IMR-90 (cell line): ENCODE measurements at places on chromosomes 5 and 9. TPM values are rescaled to one million over a fixed set of nuclear protein-coding genes. Genes with fewer than 3 reads are reported as not detected.
A peak's percentile ranks its signal among the peaks of the same experiment; 100 is the strongest.

DNA sequence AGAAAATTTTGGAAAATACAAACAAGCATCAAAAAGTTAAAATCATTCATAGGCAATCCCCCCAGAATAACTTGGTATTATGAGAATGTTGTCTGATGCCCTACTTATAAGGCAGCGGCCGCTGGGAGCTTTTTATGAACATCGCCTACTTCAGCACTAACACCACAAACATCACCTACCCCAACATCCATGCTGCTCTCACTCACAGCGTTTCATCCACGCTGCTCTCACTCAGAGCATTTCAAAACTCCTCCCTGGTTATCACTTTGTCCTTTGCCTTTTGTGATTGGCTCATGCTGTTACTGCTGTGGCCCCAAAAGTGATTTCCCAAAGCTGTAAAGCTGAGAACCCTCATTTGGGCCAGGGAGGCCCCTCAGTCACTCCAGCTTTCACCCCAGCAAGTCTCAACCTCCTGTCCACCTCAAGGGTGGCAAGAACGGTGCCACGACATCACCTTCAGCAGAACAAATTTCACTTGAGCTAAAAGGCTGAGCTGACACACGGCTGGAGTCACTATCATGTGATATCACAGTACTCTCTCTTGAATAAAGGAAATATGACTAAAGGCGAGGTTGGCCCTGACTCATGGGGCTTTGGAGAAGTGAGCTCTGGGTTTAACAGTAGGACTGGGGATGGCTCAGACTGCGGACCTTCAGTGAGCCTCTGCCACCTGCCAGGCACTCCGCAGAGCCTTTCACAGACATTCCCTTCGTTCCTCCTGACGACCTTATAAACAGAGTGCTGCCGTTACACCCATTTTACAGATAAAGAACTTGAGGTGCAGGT, 25.2 kb downstream of the SHC3 start:
- no peak overlapping the region for H3K4me3 ChIP-seq
- no peaks in the 10 kb centered on the region for H3K36me3 ChIP-seq
- peaks cover 19% of the 10 kb centered on the region for H3K4me1 ChIP-seq
- H3K27me3 ChIP-seq: no peaks in the 10 kb centered on the region
- H3K27ac ChIP-seq: peak overlapping the region; percentile 67

Gene IL3
- total RNA-seq: not detected in 2 replicates

Gene OLFML2A
- 1.4 and 2.0 TPM in 2 replicates for total RNA-seq

GRCh38 chr9:136645352-136645902, 17.3 kb upstream of the EGFL7 start:
- H3K4me3 ChIP-seq: no peak overlapping the region
- H3K27me3 ChIP-seq: peaks cover 17% of the 10 kb centered on the region
- DNase-seq: no peak
- H3K36me3 ChIP-seq: no peaks in the 10 kb centered on the region
- no peak overlapping the region for H3K27ac ChIP-seq
- peaks cover 4% of the 10 kb centered on the region; the same call in 1 of the 2 replicates for H3K4me1 ChIP-seq

Gene PGM5
- 12.8 and 14.7 TPM in 2 replicates for total RNA-seq

DNA sequence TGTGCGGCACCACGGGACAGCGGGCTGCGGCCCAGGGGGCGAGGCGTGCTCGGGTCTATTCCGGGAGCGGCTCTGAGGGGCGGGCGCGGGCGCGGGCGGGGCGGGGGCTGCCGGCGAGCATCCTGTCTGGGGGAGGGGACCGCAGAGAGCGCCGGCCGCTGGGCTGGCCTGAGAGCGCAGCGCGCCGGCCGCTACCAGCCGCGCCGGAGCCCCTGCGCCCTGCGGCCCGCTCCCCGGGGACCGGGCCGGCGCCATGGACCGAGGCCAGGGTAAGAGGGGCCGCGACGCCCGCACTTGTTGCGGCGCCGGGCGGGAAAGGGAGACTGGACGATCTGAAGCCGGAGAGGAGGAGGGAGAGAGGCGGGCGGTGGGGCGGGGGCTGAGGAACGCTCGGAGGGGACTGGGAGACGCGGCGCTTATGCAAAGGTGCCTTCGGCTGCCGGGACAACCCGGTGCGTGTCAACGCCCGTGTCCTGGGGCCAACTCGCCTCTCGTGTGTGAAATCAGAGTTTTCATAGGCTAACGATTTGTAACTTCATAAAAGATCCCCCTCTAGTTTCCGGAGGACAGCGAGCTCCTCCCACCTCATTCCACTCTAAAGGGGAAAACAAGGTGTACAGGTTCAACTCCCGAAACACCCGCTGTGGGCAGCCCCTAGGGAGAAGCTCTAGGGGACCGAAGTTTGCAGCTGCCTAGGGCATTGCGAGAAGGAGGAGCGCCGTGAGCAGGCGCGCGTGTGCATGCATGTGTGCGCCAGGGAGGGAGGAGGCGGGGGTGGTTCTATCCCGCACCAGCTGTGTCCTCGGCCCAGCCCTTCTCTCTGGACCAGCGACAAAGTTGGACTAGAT, at the start of gene AFAP1L1:
Gene AFAP1L1, plus strand, starts transcription at position 144 of the 848 bp plus-strand sequence. Its CDS starts 110 bp downstream, at position 254.
- no peaks in the 10 kb centered on the region for H3K36me3 ChIP-seq
- H3K27me3 ChIP-seq: no peaks in the 10 kb centered on the region
- H3K4me1 ChIP-seq: peaks cover 4% of the 10 kb centered on the region
- peak; percentile 46 for DNase-seq
- H3K27ac ChIP-seq: no peak within 1 kb of the TSS; the same call in 1 of the 2 replicates

- peak; percentile 76 for DNase-seq
- H3K36me3 ChIP-seq: no peaks in the 10 kb centered on the region
- peaks cover 11% of the 10 kb centered on the region for H3K4me1 ChIP-seq
- no peak overlapping the region for H3K27ac ChIP-seq
- H3K27me3 ChIP-seq: peaks cover 3% of the 10 kb centered on the region; the same call in 1 of the 2 replicates
- no peak overlapping the region for H3K4me3 ChIP-seq
These were observed 222.8 kb upstream of the KLF4 start for GRCh38 chr9:107712390-107712789.

DNA sequence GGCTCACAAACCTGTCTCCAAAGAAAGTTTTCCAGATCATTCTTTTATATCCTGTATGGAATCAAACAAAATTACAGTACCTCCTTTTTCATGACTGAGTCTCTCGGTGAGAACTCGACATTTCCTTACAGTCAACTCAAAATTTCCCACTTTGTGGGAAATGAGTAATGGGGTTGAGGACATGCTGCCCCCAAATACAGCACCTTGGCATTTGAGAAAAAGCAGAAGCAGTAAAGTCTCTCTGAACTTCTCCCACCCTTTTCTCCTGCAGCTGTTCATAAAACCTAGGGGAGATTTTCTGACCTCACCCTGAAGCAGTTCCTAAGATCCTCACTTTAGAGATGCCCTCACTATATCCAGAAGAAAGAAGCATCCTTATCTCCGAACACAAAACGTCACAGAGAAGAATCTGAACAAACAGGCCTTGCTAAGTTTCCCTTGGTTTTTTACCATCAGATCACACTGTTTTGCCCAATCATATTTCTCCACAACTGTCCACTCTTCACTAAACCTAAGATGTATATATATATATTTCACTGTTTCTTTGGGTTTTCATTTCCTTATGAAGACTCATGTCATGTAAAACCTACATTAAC, 96.1 kb upstream of the APC start:
- no peak for DNase-seq
- H3K27ac ChIP-seq: no peak overlapping the region
- H3K4me1 ChIP-seq: no peaks in the 10 kb centered on the region
- H3K27me3 ChIP-seq: peaks cover 2% of the 10 kb centered on the region; the same call in 1 of the 2 replicates

- H3K27ac ChIP-seq: no peak overlapping the region
- DNase-seq: no peak
These were observed 25.8 kb upstream of the C5orf58 start for GRCh38 chr5:170206958-170207357.

GRCh38 chr9:109143881-109144562, 23.0 kb downstream of the FRRS1L start:
- H3K27me3 ChIP-seq: peaks cover 8% of the 10 kb centered on the region
- H3K4me1 ChIP-seq: no peaks in the 10 kb centered on the region
- DNase-seq: peak; percentile 13
- H3K27ac ChIP-seq: no peak overlapping the region
- no peaks in the 10 kb centered on the region for H3K36me3 ChIP-seq
- H3K4me3 ChIP-seq: no peak overlapping the region

DNA sequence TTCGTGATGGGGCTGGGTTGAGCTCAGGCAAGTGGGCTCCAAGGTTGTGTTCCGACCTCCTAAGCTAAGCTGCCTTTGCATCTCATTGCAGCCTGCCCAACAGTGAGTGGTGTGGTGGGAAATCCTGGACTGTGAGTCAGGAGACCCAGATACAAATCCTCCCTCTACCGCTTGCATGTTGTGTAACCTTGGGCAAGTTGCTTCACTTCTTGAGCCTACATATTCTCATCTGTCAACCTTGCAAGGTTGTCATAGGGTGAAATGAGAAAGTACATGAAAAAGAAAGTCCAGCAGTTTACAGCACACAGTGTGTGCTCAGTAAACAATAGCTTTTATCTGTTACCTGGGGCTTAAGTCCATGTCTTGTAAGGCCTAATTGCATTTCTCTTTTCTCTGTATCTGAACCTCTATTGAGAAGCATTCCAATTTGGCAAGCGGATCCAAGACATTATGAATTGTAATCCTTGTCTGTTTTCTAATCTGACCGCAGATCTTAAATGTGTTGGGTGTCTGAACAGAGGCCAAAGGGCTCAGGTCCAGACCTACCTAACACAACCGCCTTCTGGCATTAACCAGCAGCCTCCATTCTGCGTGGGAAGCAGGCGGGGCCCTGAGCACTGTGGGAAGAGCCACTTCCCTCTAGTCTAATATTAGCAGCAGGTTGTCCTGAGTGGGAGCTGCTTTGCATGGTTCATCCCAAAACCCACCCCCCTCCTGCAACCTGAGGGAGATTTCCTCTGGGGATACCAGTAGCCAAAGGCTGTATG, 1.8 kb upstream of the GALNT12 start:
- H3K4me3 ChIP-seq: no peak overlapping the region
- H3K27me3 ChIP-seq: peaks cover 13% of the 10 kb centered on the region
- no peak overlapping the region for H3K27ac ChIP-seq
- DNase-seq: peak; percentile 86

DNA sequence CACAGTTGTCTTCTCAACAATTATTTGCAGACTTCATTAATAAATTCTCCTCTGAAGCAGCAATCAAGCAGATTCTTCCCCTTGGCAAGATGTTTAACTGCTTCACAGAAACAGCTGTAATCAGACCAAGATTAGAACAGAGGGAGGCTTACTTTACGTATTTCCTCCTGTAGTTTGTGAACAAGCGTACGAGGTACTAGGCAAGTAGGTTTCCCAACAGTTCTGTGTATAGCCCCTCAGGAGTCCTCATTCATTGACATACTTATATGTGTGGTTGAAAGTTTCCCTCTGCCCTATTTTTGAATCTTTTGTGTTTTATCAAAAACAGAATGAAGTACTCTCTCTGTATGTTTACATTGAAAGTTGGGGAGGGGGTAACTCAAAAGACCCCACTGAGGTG, 128.0 kb downstream of the SPATA31D1 start:
- no peak overlapping the region for H3K27ac ChIP-seq
- no peaks in the 10 kb centered on the region for H3K27me3 ChIP-seq
- H3K4me3 ChIP-seq: no peak overlapping the region

Gene THBS4
- total RNA-seq: 0.83 and 0.90 TPM in 2 replicates

Gene C9orf50
- total RNA-seq: not detected in 2 replicates

DNA sequence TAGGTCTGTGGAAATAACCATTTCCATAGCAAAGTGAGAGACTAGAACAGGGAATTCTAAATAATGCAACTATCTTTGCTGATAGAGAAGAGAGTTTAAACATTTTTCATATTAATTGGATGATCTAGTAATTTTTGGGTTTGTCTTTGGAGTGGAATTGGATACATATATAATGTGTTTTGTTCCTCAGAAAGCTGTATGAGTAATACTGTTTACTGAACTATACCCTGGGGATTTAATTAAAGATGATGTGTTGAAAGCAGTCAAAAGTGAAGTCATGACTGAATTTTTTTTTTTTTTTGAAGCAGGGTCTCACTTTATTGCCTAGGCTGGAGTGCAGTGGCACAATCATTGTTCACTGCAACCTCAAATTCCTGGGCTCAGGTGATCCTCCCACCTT, 17.9 kb downstream of the FER start:
- no peak for DNase-seq
- H3K4me1 ChIP-seq: no peaks in the 10 kb centered on the region
- H3K36me3 ChIP-seq: peaks cover 2% of the 10 kb centered on the region; the same call in 1 of the 2 replicates
- no peak overlapping the region for H3K4me3 ChIP-seq
- H3K27ac ChIP-seq: no peak overlapping the region

Gene PCDHA1
- total RNA-seq: under 0.01 TPM in 1 of 2 replicates, not detected in the other

GRCh38 chr9:99299211-99300102, 77.4 kb downstream of the SEC61B start:
- no peak overlapping the region for H3K4me3 ChIP-seq
- H3K27ac ChIP-seq: no peak overlapping the region
- no peaks in the 10 kb centered on the region; the same call in none of the 2 replicates for H3K27me3 ChIP-seq
- peak; percentile 83 for DNase-seq
- no peaks in the 10 kb centered on the region for H3K36me3 ChIP-seq
- peaks cover 4% of the 10 kb centered on the region for H3K4me1 ChIP-seq

GRCh38 chr5:145980718-145981117, 44.3 kb downstream of the SH3RF2 start:
- H3K36me3 ChIP-seq: no peaks in the 10 kb centered on the region
- H3K27me3 ChIP-seq: no peaks in the 10 kb centered on the region; the same call in 1 of the 2 replicates

GRCh38 chr9:26012797-26013196, 334.6 kb upstream of the TUSC1 start:
- no peaks in the 10 kb centered on the region for H3K4me1 ChIP-seq
- no peaks in the 10 kb centered on the region for H3K27me3 ChIP-seq
- H3K27ac ChIP-seq: no peak overlapping the region
- H3K4me3 ChIP-seq: no peak overlapping the region

- peaks cover 7% of the 10 kb centered on the region for H3K4me1 ChIP-seq
- H3K27me3 ChIP-seq: no peaks in the 10 kb centered on the region
- H3K36me3 ChIP-seq: peaks cover 3% of the 10 kb centered on the region
- H3K27ac ChIP-seq: peak overlapping the region; percentile 83
- H3K4me3 ChIP-seq: peak overlapping the region; percentile 68
These were observed 586 bp upstream of the MTAP start for GRCh38 chr9:21801683-21802417.
